Stimulated activated CD4-positive, alpha-beta T cell treated with anti-CD3 and anti-CD28 coated beads, Interleukin-12 subunit alpha, Interleukin-12 subunit beta, amount 100 ng/mL, for 24 hours (primary cell): ENCODE measurements at places on chromosomes 2 and 18.

DNA sequence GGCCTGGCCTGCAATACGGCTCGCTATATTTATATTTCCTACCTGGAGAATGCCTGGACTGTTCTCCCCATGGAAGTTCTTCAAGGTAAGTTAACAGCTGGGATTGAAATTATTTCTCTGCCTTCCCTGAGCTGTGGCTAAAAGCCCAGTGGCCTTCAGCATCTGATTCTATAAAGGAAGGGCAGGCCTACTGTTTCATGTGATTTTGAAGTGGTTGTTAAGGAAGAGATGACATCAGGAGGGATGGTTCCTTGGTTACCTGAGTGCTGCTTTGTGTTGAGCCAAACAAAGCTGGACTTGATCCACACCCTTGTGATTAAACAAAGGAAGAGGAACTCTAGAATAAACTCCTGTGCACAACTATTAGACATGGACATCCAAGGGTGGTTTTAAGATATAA lies 61.6 kb downstream of the MFSD6 start:
- no peak for DNase-seq

- DNase-seq, result no peak
Measured at GRCh38 chr2:143481733-143482132, 352.5 kb downstream of the ARHGAP15 start.

GRCh38 chr18:6279308-6279707 lies 135.4 kb downstream of the L3MBTL4 start:
- DNase-seq, result no peak

DNA sequence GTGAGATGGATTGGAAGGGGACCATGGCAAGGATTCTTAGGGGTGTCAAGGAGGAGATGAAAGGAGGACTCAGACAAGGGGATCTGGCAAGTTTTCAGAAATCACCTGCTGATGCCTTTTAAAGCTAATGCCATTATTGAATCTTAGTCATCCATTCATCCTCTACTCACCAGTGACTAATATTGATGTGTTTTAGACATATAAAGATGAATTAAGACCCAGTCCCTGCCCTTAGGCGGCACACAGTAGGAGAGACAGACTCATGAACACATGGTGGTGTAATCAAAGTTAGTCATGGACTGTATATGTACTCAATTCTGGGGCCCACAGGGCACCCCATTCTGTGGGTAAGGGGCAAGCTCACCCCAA lies 56.5 kb upstream of the ATL2 start:
- DNase-seq, result no peak

GRCh38 chr2:217694291-217694690 lies 308.5 kb downstream of the TNS1 start:
- no peak for DNase-seq

- no peak for DNase-seq
Measured at GRCh38 chr2:174779361-174779928, 15.2 kb upstream of the CHRNA1 start.

GRCh38 chr18:24011123-24011917 lies 3.2 kb upstream of the TTC39C start:
- DNase-seq, result no peak

DNA sequence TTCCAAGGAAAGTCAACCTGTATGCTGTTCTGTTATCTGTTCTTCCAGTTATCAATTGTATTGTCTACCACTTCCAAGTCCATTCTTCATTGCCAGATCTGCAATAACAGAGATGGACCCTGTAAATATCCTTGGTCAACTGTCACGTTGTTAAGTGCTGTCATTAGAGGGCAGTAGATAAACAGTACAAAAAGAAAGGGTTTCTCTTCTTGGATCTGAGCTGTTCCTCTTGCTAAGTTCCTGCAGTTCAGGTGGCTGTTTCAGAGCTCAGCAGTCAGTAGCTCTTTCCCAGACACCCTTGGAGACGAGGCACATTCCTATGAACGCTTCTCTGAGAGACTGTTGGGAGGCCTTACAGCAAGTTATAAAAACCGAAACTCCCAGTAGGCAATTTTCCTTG lies 957.1 kb upstream of the CHAC2 start:
- DNase-seq, result no peak

GRCh38 chr2:99027856-99028255 lies 91.8 kb upstream of the CRACDL start:
- no peak for DNase-seq
